ENCODE measurements at places on chromosomes 16 and 17.
A peak's percentile ranks its signal among the peaks of the same experiment; 100 is the strongest.

GRCh38 chr16:75244844-75245758, 6.3 kb downstream of the BCAR1 start:
- peak; percentile 86 for DNase-seq

DNA sequence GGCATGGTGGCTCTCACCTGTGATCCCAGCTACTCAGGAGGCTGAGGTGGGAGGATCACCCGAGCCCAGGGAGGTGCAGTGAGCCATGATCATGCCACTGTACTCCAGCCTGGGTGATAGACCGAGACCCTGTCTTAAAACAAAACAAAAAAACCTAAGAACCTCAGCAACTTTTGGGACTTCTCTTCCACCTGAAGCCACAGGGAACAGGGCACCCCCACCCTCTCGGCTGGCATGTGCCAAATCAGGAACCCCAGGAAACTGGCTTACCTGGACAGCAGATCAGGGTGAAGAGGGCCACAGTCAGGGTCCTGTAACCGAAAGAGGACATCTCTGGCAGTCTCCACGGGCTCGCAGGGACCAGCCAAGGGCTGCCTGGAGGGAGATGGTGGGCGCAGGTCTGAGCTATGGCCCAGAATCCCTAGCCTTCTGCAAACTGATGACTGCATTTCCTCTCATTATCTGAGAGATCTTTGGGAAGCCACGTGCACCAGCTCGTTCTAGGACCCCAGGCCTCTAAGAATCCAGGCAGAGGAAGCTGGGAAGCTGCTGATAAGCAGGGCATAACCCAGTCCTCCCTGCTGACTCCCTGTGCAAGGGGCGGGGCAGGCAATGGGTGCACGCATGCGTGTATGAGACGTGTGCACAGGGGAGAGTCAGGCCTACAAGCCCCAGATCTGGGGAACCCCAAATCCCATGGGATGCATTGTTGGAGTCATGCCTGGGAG, 8.4 kb downstream of the PRR29 start:
- peak; percentile 95 for DNase-seq

GRCh38 chr17:29116804-29117753, 63.1 kb downstream of the MYO18A start:
- no peak for DNase-seq

- DNase-seq, result no peak
Measured at GRCh38 chr17:46947216-46947615, 24.3 kb downstream of the GOSR2 start.

- DNase-seq, result no peak
Measured at GRCh38 chr17:17258998-17259397, 22.0 kb upstream of the FLCN start.

DNA sequence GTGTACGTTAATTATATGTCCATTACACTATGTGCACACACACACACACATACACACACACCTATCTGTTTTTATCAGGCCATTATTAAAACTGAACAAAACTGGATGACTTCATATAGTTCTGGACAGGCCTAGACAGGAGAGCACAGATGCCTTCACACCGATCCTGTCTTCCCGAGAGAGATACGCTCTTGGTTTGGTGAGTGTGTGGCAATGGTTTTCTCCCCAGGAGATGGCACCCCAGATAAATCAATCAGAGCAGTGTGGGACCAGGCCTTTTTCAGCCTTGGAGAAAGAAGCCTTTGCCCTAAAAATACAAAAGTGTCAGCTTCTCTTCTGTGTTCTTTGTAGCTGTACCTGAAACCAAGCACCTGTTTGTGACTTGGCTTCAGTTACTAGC, 83.7 kb downstream of the CPPED1 start:
- DNase-seq, result no peak

- peak; percentile 24 for DNase-seq
Measured at GRCh38 chr17:16911141-16911937, 60.6 kb downstream of the TNFRSF13B start.

DNA sequence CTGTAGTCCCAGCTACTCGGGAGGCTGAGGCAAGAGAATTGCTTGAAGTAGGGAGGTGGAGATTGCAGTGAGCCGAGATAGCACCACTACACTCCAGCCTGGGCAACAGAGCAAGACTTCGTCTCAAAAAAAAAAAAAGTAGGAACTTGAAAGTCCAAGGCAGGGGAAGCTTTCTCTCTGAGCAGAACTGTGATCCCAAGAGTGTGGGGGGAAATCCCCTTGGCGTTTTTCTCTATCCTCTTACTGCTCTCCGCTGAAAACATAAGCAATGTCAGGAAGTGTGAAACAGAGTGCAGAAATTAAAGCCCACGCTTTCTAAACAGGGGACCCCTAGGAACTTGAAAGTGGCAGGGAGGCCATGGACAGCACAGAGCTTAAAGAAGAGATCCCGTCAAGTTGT, 9.8 kb upstream of the CMTM3 start:
- no peak for DNase-seq

GRCh38 chr16:19809121-19809635, 75.5 kb downstream of the GPRC5B start:
- DNase-seq, result no peak

DNA sequence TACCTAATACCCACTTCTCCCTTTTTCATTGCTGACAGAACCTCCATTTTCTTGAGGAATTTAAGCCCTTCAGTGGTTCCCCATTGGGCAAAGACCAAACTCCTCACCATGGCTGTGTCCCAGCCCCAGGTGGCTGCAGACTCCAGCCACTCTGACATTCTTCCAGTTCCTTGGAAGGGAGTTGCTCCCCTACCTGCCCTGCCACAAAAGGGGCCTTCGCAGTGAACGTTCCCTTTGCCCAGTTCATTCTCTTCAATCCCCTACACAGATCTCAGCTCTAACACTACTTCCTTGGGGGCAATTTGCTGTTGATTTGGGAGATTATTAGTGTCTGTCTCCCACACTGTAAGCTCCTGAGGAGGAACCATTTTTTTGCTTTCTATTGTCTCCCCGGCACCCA, 3.2 kb upstream of the AKTIP start:
- no peak for DNase-seq

DNA sequence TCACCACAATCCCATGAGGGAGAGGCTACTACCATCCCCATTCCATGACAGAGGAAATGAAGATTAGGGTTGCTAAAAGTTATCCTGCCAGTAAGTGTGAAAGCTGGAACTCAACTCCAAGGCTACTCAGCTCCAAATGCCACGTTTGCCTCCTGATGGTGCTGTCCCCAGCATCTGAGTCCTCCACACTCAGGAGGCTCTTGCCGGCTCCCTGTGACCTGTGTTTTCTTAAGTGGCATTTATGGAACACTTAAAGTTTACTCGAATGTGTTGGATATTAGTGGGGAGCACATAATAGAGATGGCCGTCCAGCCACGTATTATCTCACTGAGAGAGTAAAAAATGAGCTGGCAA, 267.9 kb downstream of the CBLN1 start:
- no peak for DNase-seq

DNA sequence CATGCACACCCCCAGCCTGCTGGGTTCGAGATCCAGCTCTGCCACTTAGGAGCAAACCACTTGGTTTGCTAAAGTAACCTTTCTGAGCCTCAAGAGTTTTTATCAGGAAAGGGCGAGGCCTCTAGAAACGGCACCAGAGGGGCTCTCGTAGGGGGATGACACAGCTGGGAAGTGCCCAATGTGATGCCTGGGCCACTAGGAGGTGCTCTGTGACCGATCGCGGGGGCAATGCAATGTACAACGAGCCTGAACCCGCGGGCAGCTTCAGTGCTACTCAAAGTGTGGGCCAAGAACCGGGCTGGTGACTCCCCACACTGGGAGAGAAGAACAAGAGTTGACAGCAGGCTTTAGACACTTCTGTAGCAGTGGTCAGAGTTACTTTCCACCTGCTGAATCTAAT, 9.4 kb downstream of the C16orf89 start:
- DNase-seq, result no peak

DNA sequence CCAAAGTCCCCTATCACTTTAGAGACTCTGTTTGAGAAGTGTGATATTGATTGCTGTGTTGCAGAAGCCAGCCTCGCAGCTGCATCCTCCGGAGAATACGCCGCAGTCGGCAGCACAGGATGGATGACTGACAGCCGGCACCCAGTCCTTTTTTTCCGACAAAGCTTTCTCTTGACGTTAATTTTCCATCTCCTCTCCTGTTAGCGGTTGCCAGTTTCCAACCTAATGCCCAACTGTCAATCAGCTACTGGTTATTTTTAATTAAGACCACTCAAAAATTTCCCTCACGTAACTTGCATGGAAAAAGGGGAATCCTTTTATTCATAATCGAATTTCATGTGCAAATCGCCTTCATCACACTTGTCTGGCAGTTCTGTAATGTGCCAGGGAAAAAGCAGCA, 953.9 kb downstream of the CDH11 start:
- no peak for DNase-seq

DNA sequence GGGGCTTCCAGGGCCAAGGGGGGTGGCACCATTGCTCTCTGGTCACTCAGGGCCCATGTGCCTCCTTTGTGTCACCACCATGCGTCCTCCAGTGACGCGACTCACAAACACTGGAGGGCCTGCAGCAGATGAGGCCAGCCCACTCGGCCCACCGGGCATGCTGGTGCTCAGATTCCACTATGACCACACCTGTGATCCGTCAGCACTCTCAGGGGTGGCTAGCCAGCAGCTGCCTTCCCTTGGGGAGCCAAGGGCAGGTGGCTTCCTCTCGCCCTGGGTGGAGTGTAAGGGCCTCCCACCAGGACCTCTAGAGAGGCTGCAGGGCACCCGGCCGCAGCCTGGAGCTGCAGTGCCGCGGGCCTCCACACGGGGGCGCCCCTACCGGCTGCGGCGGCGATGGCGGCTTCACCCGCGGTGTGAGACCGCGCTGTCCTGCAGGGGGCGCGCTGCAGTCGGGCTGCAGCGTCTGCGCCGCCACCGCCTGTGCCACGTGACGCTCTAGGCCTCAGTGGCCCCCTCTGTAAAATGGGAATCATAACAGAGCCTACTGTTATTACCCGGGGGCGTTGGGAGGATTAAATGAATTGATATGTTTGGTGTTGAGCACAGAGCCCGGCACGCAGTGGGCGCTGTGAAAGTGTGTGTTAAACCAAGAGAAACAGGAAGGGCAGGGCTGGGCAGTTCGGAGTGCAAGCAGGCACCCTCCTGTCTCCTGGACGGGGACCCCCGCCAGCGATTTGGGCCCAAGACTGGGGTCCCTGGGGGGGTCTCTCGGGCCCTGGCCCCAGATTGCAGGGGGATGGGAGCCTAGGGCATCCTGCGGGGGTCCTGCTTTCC, 192.4 kb upstream of the GSE1 start:
- no peak for DNase-seq

- DNase-seq, result no peak
Measured at GRCh38 chr16:65994291-65994690, 372.2 kb upstream of the CDH5 start.

DNA sequence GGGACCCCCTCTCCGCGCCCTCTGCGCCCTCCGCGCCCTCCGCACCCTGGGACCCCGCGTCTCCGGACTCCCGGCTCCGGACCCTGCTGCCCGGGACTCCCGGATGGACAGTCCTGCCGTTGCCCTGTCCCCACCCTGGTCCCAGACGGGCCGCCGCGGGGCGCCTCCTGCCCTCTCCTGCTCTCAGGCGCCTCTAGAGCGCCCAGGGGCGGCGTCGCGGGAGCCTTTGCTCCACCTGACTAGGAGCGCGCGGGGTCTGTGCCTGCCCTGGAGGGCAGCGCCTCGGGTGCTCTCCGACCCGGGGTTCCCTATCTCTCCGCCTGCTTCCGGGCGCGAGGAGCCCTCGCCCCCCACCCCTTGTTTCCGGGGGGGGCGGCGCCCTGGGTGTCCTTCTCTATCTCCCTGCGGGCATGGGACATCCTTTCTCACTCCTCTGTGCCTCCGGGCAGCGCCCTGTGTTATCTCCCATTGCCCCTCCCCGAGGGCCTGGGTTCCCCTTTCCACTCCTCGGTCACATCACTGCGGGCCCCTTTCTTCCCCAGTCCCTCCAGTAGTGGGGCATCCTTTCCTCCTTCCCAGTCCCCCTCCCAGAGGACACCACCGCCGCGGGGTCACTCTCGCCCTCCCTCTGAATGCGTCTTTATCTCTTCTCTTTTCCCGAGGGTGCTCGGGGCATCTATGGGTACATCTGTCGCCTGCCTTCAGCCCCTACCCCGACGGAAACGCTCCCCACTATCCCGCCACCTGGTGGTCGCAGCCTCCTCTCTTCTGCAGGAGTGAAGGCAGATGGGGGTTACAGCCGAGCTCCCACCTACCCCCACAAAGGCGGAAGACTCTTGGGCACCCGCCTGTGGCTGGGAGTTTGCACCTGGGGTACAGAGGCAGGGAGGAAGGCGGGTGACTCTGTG, 875 bp downstream of the PRKCB start:
- DNase-seq, result no peak

DNA sequence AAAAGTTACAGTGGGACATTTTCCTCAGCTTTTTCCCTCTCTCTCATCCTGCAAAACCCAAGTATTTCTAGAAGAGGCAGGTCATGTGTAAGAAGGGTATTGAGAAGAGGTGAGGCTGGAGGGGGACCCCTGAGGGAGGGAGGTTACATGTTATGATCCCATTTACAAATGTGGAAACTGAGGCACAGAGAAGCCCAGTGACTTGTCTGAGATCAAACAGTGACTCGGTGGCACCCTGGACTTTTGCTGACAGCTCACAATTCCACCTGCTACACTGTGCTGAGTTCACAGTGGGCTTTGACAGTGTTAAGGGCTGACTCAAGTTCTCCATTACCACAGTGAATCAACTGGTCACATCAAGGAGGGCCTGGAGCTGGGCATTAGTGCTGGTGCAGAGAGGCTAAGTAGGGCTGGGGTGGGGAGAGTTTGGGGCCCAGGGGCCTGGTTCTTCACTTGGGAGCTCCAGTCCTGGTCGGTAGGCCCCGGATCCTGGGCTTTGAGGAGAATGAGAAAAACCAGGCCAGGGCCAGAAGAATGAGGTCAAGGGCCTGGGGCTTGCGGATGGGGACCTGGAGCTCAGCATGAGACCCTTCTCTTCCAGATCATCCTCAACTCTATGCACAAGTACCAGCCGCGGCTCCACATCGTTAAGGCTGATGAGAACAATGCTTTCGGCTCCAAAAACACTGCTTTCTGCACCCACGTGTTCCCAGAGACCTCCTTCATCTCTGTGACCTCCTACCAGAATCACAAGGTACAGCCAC, 26.0 kb downstream of the TBX4 start:
- DNase-seq, result no peak

DNA sequence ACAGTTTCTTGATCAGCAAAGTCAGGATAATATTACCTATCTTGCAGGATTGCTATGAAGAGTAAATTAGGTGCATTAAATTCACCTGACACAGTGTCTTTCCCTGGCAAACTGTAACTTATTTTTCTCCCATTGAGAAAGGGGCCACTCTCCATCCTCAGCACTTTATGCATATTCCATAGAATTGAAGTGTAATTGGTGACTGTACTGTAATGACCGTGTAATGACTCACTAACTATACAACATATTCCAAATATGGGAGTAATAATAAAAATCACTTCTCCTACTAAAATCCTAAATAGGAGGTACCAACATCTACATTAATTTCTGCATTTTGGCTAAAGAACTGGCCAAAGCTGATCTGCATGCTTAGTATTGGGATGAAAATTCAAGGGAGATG, 141.9 kb upstream of the NOG start:
- no peak for DNase-seq
